Stimulated activated CD8-positive, alpha-beta memory T cell treated with anti-CD3 and anti-CD28 coated beads, Interleukin-7, amount 100 ng/mL, for 1 hour (primary cell): ENCODE measurements at places on chromosomes 11 and 22.

DNA sequence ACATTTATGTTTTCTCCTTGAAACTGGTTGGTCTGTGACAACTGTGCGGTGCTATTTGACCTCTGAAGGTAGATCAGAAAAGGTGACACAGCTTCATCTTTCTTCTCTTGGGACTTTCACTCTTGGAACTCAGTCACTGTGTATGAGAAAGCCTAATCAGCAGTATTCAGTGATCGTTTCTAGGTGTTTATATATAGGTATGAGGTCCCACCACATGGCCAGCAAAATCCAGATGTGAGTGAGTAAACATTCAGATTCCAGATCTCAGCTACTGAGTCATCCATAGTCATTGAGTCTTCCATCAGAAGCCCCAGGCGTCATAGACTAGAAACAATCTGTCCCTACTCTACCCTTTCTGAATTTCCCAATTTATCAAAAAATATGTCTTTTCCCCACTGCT lies 117.3 kb upstream of the CTSC start:
- DNase-seq: no peak

- DNase-seq: no peak
Observed at GRCh38 chr22:23534201-23534850, 45.8 kb downstream of the IGLL1 start.

- DNase-seq: no peak
Observed at GRCh38 chr11:33942954-33943353, 51.1 kb upstream of the LMO2 start.

- no peak for DNase-seq
Observed at GRCh38 chr11:78078218-78079167, 1.2 kb downstream of the NDUFC2 start.

GRCh38 chr11:10497371-10498021 lies 42.4 kb downstream of the AMPD3 start:
- DNase-seq: no peak

DNA sequence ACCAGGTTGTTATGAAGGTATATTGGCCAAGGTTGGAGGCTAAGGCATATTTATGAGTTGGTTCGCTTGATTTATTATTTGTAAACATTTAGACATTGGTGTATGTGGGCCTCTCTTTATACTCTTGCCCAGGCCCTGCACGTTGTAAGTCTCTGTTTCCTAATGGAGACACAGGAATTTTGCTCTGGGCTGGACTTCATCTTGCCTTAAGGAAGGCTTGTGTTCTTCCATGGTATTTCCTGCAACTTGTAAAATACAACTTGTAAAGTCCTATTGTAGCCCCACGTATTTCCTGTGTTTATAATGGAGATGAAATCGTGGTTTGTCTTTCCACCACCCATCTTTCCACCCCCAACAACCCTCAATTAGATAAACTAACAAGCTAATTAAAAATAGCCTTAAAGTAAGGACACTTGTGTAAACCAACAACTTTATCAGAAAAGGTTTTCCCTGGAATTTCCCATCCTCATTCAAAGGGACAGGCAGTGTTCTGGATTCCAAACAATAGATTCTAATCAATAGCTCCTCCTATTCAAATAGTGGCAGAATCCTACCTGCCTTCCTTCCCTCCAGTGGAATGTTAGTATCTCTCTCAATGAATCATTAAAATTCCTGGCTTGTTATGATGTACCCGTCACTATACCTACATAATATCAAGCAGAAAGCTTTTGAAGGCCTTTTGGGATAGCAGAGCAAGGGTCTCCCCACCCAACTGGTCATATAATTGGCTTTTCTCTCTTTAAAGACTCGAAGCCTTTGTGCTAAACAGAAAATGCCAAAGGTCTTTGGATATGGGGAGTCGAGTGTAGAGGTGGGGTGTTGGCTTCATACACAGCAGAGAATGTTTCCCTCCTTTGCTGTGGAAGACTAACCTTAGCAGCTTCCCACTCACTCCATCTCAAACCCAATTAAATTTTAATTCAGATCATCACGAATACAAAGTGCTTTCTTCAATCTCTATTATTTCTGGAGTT lies 77.1 kb downstream of the UBASH3B start:
- no peak for DNase-seq

DNA sequence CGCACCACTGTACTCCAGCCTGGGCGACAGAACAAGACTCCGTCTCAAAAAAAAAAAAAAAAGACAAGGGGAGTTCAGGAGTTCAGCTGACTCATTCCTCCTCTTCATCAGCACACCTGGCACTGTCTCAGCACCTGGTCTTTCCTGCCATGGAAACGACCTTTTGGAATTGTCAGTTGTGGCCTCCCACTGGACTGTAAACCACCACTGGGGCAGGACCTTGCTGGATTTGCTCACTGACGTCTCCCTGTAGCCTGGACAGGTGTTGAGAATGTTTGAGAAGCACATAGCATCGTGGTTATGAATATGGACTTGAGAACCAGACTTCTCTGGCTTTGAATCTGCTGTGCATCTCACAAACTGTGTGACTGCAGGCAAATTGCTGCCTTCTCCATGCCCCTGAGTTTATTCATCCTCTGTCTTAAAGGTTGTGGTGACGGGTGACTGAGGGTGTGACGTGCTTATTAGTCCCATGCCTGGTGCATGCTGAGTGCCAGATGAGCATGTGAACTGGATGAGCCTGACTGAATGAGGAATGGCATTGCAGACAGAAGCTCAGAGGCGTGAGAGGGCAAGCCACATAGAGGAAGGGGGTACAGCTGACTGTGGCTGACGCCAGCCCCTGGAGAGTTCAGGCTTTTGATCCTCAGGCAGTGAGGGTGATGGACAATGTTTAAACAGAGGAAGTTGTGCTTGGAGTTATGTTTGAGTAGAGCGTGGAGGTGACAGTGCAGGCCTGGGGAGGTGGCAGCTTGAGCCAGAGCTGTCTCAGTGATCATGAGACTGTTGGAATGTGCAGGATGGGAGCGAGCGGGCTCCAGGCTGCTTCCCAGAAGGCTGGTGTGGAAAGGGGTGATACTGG lies 12.7 kb downstream of the TOM1 start:
- no peak for DNase-seq

GRCh38 chr11:27055065-27055682 lies 14.6 kb downstream of the BBOX1 start:
- no peak for DNase-seq

- DNase-seq: no peak
Observed at GRCh38 chr22:45101515-45102227, 62.1 kb upstream of the NUP50 start.

- DNase-seq: no peak
Observed at GRCh38 chr11:120241277-120241676, 1.3 kb downstream of the POU2F3 start.

DNA sequence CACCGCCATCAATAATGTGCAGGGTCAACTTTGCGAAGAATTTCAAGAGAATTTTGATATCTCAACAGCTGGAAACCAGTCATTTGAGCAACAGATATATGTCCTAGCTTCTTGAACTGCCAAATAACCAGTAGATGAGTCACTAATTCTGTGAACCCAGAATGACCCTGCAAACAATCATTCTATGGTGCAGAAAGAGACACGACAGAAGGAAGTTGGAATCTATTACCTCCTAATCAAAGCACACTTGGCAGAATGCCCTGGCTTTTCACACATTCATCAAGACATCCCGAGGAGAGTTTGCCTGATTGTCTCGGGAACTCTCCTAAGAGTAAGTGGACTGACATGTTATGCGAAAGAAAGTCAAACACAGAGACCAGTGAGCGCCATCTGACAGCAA lies 621.1 kb downstream of the OPCML start:
- DNase-seq: no peak

GRCh38 chr11:130403967-130404366 lies 24.4 kb downstream of the ADAMTS8 start:
- no peak for DNase-seq

DNA sequence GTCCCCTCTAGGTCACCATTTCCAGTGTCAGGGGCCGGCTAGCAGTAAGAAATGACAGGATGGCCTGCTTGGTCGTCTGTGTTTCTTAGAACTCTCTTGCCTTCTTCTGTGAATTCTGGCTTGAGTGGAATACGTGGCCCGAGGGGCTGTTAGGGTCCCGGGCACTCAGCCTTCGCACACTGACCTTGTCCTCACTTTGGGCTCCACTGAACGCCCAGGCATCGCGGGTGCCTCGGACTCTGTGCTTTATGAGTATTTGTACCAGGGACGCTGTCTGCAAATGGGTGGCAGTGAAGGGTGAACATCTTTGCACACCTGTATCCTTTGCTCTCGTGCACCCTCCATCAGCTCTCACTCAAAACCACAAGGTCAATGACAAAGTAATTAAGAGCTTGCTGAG lies 123.4 kb upstream of the ANO1 start:
- no peak for DNase-seq

GRCh38 chr22:40422558-40423309 lies 52.3 kb downstream of the SGSM3 start:
- no peak for DNase-seq

DNA sequence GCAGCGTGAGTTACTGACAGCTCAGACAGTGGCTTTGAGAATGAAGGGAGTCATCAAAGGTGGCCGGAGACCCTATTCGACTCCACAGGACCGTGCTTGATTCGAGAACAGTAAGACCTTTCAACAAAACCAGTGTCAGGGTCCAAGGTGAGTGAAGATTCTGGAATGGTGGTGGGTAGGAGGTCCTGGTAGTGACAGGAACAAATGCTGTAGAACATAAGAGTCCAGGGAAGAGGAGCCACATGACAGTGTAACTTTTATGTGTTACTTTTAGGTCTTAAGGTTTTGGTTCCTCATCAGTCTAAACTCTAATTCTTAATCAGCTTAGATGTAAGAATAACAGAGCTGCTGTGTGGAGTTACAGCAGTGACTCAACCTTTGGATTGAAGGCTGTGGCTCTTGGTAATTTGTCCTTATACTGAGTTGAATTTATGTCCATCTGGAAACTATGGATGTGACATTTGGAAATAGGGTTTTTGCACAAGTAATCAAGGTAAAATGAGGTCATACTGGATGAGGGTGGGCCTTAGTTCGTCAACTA lies 1.8 kb downstream of the TBC1D22A start:
- DNase-seq: no peak

GRCh38 chr11:80779905-80780605 lies 1339.2 kb upstream of the TENM4 start:
- no peak for DNase-seq

DNA sequence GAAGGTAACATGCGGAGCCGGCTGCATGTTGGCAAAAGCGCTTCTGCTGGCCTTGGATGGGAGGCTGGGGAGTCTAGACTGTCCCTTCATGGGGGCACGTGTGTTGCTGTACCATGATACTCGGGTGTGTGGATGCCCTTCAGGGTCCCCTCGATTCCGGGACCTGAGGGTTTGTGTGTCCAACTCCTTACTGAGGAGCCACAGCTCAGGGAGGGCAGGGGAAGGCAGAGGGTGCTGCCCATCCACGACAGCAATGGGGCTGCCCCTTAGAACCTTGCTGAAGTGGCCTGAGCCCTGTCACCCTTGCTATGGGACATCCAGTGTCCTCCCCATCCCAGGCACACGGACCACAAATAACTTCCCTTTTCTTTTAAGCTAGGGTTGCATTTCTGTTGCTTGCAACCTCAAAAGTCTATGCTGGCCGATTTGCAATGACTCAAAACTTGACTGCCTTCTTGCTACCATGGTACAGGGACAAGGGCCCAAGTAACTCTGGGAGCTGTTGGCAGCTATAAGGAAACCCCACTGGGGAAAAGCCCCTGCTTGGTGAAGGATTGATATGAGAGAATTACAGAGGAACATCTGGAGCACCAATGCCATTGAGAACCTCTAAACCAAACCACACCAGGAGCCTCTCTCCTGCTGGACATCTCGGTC lies 43.8 kb downstream of the RTL6 start:
- no peak for DNase-seq

GRCh38 chr11:24767411-24767810 lies 270.6 kb downstream of the LUZP2 start:
- DNase-seq: no peak
